ENCODE measurements at places on chromosomes 7 and 10.

GRCh38 chr10:64040781-64041180 lies 519.6 kb downstream of the REEP3 start:
- DNase-seq, result no peak

DNA sequence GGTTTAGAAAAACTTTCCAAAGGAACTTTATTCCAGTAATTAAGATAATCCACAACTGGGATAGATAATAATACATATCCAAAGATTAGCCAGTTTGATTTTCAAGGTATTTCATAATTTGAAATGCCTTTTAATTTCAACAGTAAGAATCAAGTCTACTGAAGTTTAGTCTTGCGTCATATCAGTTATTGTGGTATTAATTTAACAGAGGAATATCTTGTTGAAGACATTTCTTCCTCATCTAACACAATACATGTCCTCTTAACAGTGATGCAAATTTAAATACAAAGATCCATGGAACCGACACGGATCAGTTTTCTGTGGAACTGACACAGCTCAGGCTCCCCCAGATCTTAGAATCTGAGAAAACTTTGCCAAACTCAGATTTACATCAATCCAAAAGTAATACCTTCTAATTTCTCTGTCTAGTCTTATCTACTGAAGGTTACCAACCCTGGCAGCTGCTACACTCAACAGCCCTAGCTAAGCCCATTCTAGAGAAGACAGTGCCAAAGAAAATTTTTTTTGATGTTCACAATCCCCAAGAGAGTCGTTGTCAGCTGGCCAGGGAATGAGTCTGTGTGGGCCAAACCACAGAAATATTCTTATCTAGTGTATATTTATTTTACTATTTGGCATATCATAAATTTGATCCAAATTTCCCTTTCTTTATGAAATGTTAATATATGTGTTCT lies 365.2 kb upstream of the MEOX2 start:
- peak; percentile 64 for DNase-seq

DNA sequence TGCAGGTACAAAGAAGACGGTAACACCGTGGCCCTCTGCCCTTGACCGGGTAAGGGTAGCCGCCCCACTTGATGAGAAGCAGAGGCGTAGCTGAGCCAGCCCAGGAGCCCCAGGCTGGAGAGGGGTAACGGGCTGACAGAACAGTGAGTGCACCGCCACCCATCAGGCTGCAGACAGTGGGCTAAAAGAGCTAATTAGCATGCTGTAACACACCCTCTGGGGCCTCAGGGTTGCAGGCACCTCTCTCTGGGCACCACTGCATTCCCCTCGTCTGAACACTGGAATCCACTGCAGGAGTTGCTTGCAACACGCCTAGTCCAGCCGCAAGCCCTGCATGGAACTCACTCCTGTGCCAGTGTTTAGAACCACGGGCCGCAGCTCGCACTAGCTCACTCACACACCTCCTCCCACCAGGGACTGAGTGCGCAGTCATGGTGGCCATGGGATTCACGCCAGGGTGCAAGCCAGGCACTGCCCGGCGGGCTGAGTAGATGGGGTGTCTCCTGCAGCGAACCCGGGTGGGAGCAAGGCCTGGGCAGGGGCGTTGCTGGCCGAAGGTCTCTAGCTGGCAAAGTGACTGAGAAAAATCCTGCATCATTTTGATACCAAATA lies 36.1 kb downstream of the AGMO start:
- DNase-seq, result no peak

GRCh38 chr7:18268571-18268970 lies 227.0 kb upstream of the HDAC9 start:
- no peak for DNase-seq

GRCh38 chr7:117038408-117038807 lies 85.1 kb downstream of the ST7 start:
- DNase-seq, result no peak

DNA sequence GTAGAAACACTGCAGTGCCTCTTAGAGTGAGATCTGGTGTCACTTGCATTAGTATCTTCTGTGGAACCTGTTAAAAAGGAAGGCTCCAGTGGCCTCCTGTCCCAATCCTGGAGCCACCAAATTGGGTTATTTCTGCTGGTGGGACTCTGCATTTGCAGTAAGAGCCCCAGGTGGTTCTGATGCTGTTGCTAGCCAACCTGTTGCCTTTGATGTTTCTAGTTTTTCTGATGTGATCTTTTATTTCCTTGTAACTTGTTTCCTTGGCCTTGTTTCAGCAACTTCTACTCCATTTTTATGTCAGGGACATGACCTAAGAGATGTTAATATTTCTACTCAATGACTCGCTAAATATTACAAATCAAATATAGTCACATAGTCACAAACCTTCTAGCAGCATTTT lies 12.5 kb upstream of the STN1 start:
- no peak for DNase-seq

DNA sequence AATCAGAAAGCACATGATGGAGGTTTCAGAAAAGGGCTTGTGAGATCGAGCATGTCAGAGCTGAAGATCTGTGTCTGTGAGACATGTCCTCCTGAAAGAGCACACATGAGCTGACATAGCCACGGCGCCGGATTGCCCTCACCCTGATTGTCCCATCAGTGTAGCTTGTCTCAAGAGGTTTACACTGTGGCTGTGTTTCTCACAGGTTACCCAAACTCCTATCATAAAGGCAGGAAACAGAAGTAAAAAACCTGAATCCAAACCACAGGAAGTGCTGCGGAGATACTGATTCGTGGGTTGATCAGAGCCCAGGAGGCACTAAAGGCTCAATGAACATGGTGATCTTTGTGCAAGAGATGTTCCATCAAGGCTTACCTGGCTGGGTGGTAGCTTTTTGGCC lies 3.9 kb upstream of the ATP6V0E2 start:
- DNase-seq, result no peak

DNA sequence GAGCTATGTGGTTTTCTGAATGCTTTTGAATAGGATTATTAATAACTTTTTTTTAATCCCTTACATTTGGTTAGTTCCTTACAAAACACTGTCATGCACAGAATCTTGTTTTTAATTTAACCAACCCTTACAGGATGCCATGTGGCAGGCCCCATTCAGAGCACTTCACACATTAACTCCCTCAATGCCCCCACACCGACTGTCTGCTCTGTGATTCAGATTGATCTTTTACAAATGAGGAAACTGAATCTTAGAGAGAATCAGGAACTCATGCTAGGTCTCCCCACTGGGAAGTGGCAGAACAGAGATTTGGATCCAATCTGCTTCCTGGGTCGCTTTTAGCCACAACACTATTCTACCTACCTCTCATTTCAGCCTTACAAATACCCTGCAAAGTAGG lies 195.8 kb upstream of the NPVF start:
- no peak for DNase-seq

- DNase-seq, result no peak
Observed at GRCh38 chr7:30255064-30255769, 29.2 kb upstream of the ZNRF2 start.

DNA sequence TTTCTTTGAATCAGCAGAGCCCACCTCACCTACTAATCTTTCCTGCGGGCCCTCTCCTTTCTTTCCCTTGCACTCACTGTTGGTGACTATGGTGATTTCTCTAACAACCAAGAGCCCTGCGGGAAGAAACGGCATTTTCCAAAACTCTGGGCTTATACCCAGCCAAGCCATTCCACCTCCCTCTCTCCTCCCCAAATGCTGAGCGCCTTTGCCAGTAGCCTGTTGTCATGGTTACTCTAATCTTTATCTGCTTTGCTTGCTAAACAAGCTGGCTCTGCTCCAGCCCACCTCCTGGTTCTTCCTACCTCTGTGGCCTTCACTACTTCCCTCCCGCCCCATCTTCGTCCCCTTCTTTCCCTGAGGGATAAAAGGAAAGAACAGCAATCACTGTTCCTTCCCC lies 86.7 kb downstream of the DGKI start:
- no peak for DNase-seq

All from adipocyte (in vitro differentiated cells).